ENCODE measurements at places on chromosomes 12 and 14. TPM values are rescaled to one million over a fixed set of nuclear protein-coding genes. Genes with fewer than 3 reads are reported as not detected.

- no peak for DNase-seq
Measured at GRCh38 chr12:14452336-14452735, 86.9 kb downstream of the ATF7IP start.

DNA sequence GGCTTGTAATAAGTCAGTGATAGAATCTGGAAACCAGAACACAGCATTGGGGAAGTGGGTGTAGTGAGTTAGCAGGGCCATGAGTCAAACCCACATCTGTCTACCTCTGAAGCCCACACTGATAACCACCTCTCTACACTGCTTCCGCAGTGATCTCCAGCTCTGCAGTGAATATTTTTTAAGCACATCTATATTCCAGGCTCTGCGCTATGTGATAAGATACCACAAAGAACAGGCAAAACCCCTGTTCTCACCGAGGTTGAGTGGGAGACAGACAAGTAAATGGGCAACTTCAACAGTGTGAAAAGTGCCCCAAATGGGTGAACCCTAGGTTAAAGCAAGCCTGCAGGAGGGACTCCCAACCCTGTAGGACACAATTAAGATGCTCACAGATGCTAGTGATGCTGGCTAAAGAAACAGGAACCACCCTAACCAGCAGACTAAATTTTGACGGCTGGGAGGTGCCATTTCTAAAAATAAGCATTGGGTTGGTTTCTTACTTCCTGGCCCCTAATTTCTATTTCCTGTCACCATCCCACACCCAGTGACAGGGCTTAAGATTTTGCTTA, 375.0 kb downstream of the DPF3 start:
- no peak for DNase-seq

KCNA5 gene
- total RNA-seq, result not detected

GLI1 gene
- total RNA-seq, result 1.1 TPM

PLA2G1B gene
- not detected for total RNA-seq

DNA sequence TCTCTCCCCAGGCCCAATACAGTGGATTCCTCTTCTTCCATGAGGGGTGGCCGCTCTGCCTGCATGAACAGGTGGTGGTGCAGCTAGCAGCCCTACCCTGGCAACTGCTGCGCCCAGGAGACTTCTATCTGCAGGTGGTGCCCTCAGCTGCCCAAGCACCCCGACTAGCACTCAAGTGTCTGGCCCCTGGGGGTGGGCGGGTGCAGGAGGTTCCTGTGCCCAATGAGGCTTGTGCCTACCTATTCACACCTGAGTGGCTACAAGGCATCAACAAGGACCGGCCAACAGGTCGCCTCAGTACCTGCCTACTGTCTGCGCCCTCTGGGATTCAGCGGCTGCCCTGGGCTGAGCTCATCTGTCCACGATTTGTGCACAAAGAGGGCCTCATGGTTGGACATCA, 3.8 kb downstream of the ARHGEF40 start:
- no peak for DNase-seq

DNA sequence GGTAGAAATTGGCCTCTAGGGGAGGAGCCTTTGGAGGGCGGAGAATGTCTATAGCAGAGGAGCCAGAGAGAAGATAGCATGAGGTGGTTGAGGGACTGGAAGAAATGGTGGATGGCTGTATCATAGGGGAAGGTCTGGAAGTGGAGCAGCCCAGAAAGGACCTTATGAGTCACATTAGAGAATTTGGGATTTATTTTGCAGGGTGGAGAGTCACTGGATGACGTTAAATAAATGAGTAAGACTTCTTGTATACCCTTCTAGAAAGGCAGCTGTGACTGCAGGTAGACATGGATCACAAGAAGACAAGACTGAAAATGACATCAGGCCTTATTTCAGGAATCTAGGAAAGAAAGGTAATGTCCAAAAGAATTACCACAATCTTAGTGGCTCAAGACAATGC, 208.2 kb upstream of the TMTC1 start:
- DNase-seq, result no peak

DNA sequence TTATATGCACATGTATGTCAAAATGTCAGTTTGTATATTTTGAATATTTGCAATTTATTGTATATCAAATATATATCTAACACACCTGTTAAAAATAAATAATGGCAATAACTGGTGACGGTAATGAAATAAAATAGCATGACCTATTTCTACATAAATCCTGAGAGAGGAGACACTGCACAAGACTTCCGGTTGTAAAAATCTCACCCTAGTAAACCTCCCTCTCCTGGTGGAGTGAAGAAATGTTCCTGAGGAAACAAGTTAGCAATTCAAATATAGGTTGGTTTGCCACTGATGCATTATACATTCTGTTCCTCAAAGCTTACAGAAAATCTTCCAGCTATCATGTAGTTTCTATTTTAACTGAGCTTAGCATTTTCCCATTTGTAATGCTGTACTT, 166.1 kb upstream of the SYT10 start:
- DNase-seq, result no peak

GRCh38 chr12:69405566-69405865, 46.0 kb downstream of the YEATS4 start:
- DNase-seq, result peak; percentile 92

All from endothelial cell of umbilical vein (primary cell).